ENCODE measurements at places on chromosomes 1 and 21.
A peak's percentile ranks its signal among the peaks of the same experiment; 100 is the strongest.

DNA sequence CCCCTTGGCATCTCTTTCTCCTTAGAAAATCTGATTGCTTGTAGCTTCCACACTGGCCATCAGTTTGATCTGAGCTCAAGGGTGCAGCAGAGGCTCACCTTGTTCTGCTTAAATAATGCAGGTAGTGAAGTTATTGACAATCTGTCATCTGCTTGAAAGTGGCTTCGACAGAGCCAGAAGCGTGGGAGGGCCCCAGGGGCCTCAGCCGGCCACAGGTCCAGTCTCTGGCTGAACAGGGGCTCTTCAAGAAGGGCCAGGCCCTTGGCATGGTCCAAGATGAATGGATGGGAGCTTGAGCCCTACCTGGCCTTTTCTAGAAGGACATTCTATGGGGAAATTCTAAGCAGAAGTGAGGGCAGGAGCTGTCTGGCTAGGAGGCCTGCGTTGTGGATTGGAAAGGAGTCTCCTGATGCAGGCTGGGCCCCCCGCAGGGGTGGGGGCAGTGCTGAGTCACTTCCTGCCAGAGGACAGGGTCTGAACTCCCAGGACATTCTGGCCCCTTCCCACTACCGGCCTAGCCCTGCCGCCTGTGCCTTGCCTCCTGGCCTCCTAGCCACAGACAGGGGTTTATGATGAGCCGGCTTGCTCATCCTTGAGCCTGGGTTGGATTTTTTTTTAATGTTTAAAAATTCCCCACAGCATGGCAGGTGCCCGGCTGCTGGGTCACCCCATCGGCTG, 162.3 kb upstream of the VAMP3 start:
- peak; percentile 26 for DNase-seq

GRCh38 chr1:92399076-92399475, 87.6 kb downstream of the GFI1 start:
- DNase-seq = no peak

DNA sequence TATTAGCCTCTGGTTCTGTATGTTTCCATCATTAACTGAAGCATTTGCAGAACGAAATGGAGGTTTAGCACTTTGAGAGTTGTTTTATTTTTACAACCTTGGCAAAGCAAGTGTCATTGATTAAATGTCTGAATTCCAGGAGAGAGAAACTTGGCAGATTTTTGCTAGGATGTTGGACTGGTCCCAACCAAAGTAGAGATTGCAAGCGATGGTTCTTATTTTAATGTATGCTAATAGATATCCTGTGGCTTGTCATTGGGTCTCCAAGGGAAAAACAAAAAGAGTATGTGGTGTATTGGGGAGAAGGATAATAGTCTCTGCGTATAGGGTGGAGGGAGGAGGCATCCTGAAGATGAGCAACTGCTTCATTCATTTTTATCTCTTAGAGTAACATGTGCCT, 457.2 kb upstream of the RUNX1 start:
- no peak for DNase-seq

GRCh38 chr1:7526196-7526866, 244.8 kb upstream of the VAMP3 start:
- no peak for DNase-seq

DNA sequence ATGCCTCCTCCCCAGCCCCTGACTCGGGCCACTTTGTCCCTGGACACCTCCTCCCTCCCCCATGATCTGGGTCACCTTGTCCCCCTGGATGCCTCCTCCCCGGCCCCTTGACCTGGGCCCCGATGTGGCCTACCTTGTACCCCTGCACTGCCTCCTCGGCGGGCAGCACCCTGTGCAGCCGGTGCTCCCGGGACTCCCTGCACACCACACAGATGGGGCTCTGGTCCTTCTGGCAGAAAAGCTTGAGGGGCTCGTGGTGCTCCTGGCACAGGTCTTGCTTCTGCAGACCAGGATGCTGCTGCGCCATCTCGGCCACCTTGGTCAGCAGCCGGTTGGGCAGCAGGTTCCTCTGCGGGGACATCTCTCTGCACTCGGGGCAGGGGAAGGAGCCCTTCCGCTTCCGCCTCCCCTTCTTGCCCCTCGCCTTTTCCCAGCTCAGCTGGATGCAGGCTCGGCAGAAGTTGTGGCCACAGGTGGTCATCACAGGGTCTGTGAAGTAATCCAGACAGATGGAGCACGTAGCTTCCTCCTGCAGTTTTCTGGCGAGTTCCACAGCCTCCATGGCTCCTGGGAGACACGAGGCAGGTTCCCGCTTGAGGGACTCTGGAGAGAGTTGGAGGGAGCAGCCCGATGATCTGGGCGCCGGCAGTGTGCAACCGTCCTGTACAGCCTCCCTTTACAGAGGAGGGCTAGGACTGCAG, 2.0 kb downstream of the TRIM17 start:
- DNase-seq = no peak

- no peak for DNase-seq
These were observed 52.7 kb upstream of the EIF4G3 start for GRCh38 chr1:21229246-21230000.

DNA sequence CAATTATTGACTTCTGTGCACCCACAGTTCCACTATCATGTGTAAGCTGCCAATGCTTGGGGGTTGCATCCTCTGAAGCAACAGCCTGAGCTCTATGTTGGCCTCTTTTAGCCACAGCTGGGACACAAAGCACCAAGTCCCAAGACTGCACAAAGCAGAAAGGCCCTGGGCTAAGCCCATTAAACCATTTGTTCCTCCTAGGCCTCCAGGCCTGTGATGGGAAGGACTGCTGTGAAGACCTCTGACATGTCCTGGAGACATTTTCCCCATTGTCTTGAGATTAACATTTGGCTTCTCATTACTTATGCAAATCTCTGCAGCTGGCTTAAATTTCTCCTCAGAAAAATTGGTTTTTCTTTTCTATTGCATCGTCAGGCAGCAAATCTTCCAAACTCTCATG, 123.7 kb upstream of the DEPDC1 start:
- DNase-seq = peak; percentile 9

GRCh38 chr21:44329086-44329889, 9.9 kb downstream of the CFAP410 start:
- peak; percentile 36 for DNase-seq

DNA sequence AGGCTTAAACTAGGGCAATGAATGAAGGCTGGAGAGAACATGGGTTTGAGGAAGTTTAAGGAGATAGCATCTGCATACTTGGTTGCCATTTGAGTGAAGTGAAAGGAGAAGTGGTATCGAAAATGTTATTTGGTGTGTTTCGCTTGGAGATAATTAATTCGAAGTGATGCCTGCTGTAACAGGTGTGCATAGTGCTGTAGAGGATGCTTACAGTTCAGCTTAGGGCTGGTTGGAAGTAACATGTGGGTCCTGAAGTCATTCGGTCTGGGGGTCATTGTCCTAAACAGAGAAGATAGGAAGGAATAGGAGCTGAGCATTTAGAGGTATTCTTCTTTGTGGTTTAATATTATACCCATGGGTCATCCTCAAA, 301 bp upstream of the NUDT17 start:
- no peak for DNase-seq

GRCh38 chr1:155909894-155910293, 1.3 kb downstream of the RIT1 start:
- no peak for DNase-seq

DNA sequence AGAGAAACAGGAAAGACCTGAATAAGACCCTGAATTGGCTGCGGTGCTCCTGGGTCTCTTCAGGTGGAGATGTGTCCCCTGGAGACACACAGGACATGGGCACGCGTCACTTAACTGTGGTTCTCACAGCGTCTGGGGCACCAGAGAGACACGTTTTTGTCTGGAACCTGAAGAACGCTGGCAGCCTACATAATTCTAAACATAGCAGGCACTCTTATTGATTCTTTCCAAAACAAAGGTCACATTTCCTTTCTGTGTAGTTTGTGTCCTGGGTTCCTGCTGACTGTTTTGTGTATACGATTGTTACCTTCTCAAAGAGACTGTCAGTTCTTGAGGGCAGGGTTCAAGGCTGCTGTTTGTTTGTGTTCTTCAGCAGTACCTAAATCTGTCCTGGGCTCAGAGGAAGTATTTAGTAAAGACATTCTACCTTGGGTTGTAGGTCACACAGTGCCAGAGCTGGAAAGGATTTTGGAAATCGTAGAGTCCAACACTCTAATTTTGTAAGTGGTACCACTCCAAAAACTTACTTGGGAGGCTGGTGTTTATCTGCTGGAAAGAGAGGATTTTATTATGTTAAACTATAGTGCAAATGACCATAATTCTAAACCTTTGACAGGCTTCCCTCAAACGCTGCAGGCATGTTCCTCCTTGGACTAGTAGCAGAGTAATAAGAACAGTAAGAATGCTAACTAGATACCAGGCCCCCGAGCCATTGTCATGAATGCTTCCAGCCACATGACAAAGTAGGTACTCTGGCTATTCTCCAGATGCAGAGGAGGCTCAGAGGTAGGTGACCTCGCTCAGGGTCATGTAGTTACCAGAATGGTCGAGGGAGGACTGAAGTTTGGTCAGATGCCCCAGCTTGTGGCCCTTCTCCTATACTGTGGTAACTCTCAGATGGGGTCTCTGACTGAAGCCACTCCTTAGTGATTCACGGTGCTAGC, 164.3 kb downstream of the DHRS3 start:
- no peak for DNase-seq

GRCh38 chr1:33022650-33023200, 14.0 kb downstream of the AK2 start:
- DNase-seq = no peak

- DNase-seq = no peak
These were observed 21.9 kb downstream of the GPR161 start for GRCh38 chr1:168114845-168115244.

- no peak for DNase-seq
These were observed 137.4 kb downstream of the C1orf21 start for GRCh38 chr1:184524248-184524647.

DNA sequence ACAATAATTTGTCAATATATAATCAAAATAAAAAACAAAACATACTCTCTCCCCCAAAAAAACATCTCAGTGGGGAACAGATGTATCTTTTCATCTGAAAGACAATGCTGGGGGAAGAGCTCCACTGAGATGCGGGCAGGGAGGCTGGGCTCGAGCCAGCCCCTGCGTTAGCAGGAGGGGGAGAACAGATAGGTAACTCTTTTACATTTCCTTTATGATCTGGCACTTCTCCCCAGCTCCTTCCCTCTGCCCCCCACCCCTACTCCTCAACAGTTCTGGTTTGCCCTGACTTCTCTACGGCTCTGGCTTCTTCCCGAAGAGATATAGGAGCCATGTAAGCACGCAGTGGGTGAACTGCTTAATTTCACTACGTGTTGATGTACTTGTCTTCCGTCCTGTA, 12.4 kb downstream of the LEPR start:
- no peak for DNase-seq

GRCh38 chr1:149934356-149934755, 2.3 kb downstream of the MTMR11 start:
- DNase-seq = no peak

DNA sequence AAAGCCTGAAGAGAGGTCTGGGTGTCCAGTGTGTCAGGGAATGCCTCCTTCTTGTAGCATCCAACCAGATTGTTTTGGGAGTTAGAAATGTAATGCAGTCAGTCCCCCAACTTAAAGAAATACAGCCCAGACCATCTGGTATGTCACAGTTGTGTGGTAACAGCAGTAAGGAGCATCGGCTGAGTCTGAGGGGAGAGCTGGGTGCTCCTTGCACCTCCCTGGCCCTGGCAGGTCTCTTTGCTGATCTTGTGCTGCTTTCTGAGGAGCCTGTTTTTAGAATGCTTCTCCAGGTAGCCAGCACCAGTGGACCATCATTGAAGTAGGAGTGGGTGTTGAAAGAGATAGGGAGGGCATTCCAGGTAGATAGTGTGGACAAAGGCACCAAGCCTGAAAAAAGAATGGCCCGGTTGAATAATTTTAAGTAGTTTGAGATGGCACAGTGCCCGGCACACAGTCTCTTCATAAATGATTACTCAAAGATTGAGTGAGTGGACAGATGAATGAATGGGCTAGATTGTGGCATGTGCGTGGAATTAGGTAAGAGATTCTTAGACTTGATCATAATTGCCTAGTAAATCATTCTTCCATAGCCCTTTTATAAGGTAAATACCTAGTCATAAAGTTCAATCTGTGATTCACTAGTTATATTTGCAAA, 46.5 kb downstream of the LAMC1 start:
- DNase-seq = no peak

DNA sequence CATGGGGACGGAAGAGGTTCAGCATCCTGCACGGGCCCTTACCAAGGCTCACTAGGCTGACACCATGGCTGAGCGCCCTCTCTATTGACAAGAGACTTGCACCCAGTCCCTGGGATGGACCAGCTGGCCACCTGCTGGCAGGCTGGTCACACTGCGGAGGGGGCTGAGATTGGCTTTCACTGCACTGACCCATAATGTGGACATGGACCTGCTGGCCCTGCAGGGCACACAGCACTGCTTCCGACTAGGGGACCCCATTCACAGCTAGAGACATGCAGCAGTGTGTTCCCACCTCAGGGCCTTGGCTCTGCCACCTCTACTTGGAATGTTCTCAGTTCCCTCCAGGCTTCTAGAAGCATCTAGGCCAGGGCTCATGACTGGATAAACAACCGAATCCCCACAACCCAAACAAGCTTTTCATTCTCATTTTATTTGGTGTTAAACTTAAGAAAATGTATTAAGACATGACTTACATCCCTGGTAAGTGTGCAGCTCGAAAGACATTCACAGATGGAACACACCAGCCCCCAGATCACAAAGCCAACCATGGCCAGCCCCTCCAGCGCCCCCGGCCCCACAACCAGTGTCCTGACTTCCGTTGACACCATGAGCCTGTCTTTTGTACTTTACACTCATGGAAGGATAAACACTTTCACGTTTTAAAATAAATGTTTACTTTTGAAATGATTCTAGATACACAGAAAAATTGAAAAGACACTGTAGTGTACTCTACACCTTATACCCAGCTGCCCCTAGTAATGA, 9.3 kb upstream of the SRARP start:
- DNase-seq = peak; percentile 55

DNA sequence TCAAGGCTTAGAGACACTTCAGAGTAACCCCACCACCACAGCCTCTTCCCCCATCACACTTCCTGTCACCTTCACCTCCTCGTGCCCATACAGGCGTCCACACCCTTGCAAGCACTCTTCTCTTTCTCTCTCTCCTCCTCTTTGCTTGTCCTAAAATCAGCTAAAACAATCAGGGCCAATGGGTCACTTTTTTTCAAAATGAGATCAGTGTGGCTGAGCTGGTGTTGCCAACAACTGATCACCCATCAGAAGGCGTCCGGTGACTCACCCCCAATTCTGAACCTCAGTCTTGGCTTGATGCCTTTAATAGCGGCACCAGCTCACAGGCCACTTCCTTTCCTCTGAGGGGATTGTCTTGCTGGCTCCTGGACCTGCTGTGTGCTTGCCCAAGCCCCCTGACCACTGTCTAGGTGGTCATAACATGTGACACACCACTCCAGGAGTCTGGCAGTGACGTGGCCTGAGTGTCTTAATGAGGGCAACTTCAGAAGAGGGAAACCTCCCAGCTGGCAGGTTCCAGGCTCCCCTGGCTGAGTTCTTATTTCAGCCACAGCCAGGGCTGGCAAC, 1.6 kb downstream of the DRAXIN start:
- no peak for DNase-seq

- DNase-seq = no peak
These were observed 56.4 kb downstream of the AHCTF1 start for GRCh38 chr1:246875041-246876026.

GRCh38 chr1:10211805-10212410, 1.5 kb downstream of the KIF1B start:
- no peak for DNase-seq

- DNase-seq = no peak
These were observed 100.2 kb upstream of the IPO9 start for GRCh38 chr1:201728731-201729130.

Data from nephron progenitor cell (in vitro differentiated cells).